ENCODE measurements at places on chromosomes 7 and 10. TPM values are rescaled to one million over a fixed set of nuclear protein-coding genes. Genes with fewer than 3 reads are reported as not detected.

The FAM25C gene
- polyA plus RNA-seq: not detected

The NEURL1 gene
- 2.1 TPM for polyA plus RNA-seq

The ERVW-1 gene
- 1.9 TPM for polyA plus RNA-seq

The LMOD2 gene
- polyA plus RNA-seq: 0.08 TPM

The PTPRZ1 gene
- polyA plus RNA-seq: 72.2 TPM

The VWDE gene
- polyA plus RNA-seq: 1.5 TPM

The GJD4 gene
- 0.13 TPM for polyA plus RNA-seq

The NPTX2 gene
- polyA plus RNA-seq: 0.23 TPM

The CLDN4 gene
- polyA plus RNA-seq: 88.5 TPM

The CAV1 gene
- 417 TPM for polyA plus RNA-seq

The HECW1 gene
- 3.7 TPM for polyA plus RNA-seq

The AGBL3 gene
- polyA plus RNA-seq: 15.3 TPM

The PRPS1L1 gene
- polyA plus RNA-seq: not detected

The KCP gene
- 9.8 TPM for polyA plus RNA-seq

The UPK3B gene
- polyA plus RNA-seq: 30.1 TPM

The AGR3 gene
- polyA plus RNA-seq: 26.2 TPM

The SPDYE2B gene
- 4.7 TPM for polyA plus RNA-seq

The CLRN3 gene
- not detected for polyA plus RNA-seq

The SPAG6 gene
- 14.0 TPM for polyA plus RNA-seq

The CRTAC1 gene
- polyA plus RNA-seq: 5.3 TPM

The SH2B2 gene
- polyA plus RNA-seq: 3.8 TPM

The NET1 gene
- 139 TPM for polyA plus RNA-seq

The ADAM8 gene
- polyA plus RNA-seq: 4.4 TPM

The PNLIPRP1 gene
- polyA plus RNA-seq: not detected

The CCL24 gene
- polyA plus RNA-seq: 1.2 TPM

The ABCC2 gene
- 0.96 TPM for polyA plus RNA-seq

The PAX2 gene
- polyA plus RNA-seq: 0.18 TPM

The TRPV6 gene
- polyA plus RNA-seq: 7.0 TPM

The TBX20 gene
- polyA plus RNA-seq: 0.09 TPM

The SFTPA1 gene
- 63.5 TPM for polyA plus RNA-seq

The MYL10 gene
- polyA plus RNA-seq: 0.43 TPM

The TRIM4 gene
- polyA plus RNA-seq: 37.0 TPM

The PTCD1 gene
- polyA plus RNA-seq: 7.9 TPM

The AKR1C2 gene
- polyA plus RNA-seq: 8.2 TPM

The SFMBT2 gene
- 5.3 TPM for polyA plus RNA-seq

The SEC23IP gene
- 74.2 TPM for polyA plus RNA-seq

The PAX4 gene
- polyA plus RNA-seq: not detected
